ENCODE measurements at places on chromosomes 13 and 19. TPM values are rescaled to one million over a fixed set of nuclear protein-coding genes. Genes with fewer than 3 reads are reported as not detected.

GRCh38 chr19:18433015-18433691 is 4.8 kb downstream of the ISYNA1 start:
- no peak overlapping the region for H3K4me3 ChIP-seq
- H3K27me3 ChIP-seq: peaks cover 2% of the 10 kb centered on the region
- no peak for DNase-seq
- no peaks in the 10 kb centered on the region for H3K4me1 ChIP-seq
- no peak overlapping the region for H3K27ac ChIP-seq

- H3K4me1 ChIP-seq: no peaks in the 10 kb centered on the region
- H3K27me3 ChIP-seq: no peaks in the 10 kb centered on the region
Observed at GRCh38 chr19:51784922-51785690, 9.9 kb upstream of the FPR3 start.

DNA sequence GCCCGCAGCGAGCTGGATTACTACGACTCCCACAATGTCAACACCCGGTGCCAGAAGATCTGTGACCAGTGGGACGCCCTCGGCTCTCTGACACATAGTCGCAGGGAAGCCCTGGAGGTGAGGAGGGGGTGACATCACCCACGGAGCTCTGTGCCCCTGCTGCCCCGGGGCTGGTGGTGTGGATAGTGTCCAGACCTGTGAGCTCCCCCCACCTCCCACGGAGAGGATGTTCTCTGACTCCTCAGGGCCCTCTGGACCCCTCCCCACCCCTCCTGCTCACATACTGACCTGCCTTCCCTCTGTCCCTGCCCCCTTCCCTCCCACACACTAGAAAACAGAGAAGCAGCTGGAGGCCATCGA is 20.7 kb downstream of the CAPN12 start:
- no peak for DNase-seq
- no peak overlapping the region for H3K27ac ChIP-seq
- H3K4me1 ChIP-seq: peaks cover 11% of the 10 kb centered on the region
- H3K36me3 ChIP-seq: peaks cover 16% of the 10 kb centered on the region

Gene LRRC63
- 0.17 TPM for total RNA-seq

DNA sequence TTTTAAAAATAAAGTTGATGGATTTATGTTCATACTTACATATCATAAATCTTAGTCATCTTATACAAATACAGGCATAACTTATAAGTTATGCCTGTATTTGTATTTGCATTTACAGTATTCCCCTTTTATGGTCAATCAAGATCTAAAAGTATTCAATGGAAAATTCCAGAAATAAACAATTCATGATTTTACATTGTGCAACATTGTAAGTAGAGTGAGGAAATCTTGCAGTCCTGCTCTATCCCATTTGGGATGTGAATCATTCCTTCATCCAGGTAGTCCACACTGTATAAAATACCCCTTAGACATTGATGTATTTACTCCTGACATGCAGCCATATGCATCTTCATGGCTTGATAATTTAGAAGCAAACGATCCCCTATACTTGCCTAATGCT is 795.3 kb downstream of the SLITRK1 start:
- no peaks in the 10 kb centered on the region for H3K27me3 ChIP-seq
- H3K4me3 ChIP-seq: no peak overlapping the region

Gene PRR20E
- total RNA-seq: not detected

DNA sequence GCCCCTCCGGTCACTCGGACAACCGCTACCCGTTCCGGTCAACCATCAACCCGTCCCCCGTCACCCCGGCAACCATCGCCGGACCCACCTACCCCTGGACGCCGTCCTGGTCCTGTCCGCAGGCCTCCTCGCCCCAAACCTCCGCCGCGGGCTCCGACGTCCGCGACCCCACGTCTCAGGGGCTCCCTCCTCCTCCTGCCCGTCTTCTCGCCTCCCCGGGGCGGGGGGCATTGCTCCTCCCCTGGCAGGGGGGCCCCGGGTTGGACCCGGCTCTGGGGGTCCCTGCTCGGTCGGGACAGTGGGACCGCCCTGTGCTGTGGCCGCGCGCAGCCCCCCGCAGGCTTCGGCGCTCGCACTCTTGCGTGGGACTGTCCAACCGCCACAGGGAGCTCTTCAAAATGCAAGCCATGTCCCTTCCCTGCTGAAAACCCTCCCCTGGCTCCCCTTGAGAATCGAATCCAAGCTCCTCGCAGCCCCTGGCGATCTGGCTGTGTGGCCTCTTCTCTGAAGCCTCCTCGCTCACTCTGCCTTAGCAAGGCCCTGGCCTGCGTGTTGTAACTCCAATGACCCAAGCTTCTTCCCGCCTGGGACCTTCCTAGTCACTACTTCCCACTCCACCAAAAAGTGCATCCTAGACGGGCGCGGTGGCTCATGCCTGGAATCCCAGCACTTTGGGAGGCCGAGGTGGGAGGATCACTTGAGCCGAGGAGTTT is 8.4 kb downstream of the EPHX3 start:
- no peak for DNase-seq
- H3K36me3 ChIP-seq: no peaks in the 10 kb centered on the region
- H3K27me3 ChIP-seq: peaks cover 25% of the 10 kb centered on the region
- no peak overlapping the region for H3K27ac ChIP-seq
- peaks cover 6% of the 10 kb centered on the region for H3K4me1 ChIP-seq
- H3K4me3 ChIP-seq: peak overlapping the region; percentile 83

- H3K27me3 ChIP-seq: peaks cover 3% of the 10 kb centered on the region
- DNase-seq: no peak
- H3K4me1 ChIP-seq: peaks cover 35% of the 10 kb centered on the region
- no peaks in the 10 kb centered on the region for H3K36me3 ChIP-seq
- H3K27ac ChIP-seq: no peak overlapping the region
Observed at GRCh38 chr13:30049692-30050091, 199.3 kb upstream of the UBL3 start.

Gene APC2
- total RNA-seq: 0.17 TPM

Gene MUC16
- not detected for total RNA-seq

DNA sequence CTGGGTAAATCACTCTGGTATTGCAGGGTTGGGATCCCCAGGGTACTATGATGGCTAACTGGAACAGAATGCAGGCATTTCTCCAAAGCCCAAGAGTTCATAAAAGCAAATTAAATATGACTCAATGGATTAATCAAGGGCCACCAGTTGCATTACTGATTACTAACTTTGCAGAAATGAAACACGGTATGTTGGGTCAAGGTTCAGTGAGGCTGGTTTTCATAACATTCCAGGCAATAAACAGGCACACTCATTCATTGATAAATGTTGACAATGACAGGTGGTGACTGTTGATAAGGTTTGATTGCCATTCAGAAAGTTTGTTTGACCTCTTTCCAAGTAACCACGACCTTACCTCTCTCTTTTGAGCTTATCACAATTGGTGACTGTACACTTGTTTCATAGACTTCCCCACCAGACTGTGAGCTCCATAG is 506 bp upstream of the AP1M1 start:
- H3K27me3 ChIP-seq: no peaks in the 10 kb centered on the region
- peak overlapping the region; percentile 95 for H3K27ac ChIP-seq
- H3K4me3 ChIP-seq: peak overlapping the region; percentile 95
- H3K4me1 ChIP-seq: peaks cover 45% of the 10 kb centered on the region

- H3K4me1 ChIP-seq: no peaks in the 10 kb centered on the region
- no peak overlapping the region for H3K4me3 ChIP-seq
- no peaks in the 10 kb centered on the region for H3K36me3 ChIP-seq
- no peak overlapping the region for H3K27ac ChIP-seq
- DNase-seq: no peak
- H3K27me3 ChIP-seq: no peaks in the 10 kb centered on the region
Observed at GRCh38 chr13:31327182-31327860, 127.5 kb downstream of the B3GLCT start.

DNA sequence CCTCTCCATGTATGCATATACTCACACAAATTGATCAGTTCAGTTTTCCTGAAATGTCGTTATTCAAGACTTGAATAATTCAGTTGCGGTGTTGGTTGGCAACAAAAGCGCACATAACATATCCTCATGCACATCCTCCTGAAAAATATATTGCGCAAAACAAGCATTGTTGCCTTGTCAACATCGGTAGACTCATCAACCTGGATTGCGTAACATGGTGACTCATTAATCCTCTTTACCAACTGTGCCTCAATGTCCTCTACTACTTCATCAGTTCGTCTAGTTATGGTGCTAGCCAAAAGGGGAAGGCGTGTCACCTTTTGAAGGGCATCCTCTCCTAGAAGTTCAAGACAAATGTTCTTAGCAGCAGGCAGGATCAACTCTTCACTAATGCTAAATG is 357.7 kb downstream of the LMO7 start:
- H3K27ac ChIP-seq: no peak overlapping the region
- H3K27me3 ChIP-seq: no peaks in the 10 kb centered on the region
- H3K4me1 ChIP-seq: no peaks in the 10 kb centered on the region
- DNase-seq: no peak
- no peak overlapping the region for H3K4me3 ChIP-seq

Gene LIM2
- total RNA-seq: not detected

Gene STK11
- total RNA-seq: 71.3 TPM

Gene TYROBP
- total RNA-seq: not detected

GRCh38 chr13:112768795-112769481 is 79.1 kb downstream of the ATP11A start:
- no peak for DNase-seq
- H3K27me3 ChIP-seq: no peaks in the 10 kb centered on the region
- H3K27ac ChIP-seq: peak overlapping the region; percentile 31
- H3K36me3 ChIP-seq: peaks cover 10% of the 10 kb centered on the region
- no peak overlapping the region for H3K4me3 ChIP-seq
- H3K4me1 ChIP-seq: peaks cover 20% of the 10 kb centered on the region

Gene F7
- not detected for total RNA-seq

GRCh38 chr19:41299755-41300089 is 10.2 kb upstream of the CCDC97 start:
- H3K36me3 ChIP-seq: peaks cover 70% of the 10 kb centered on the region
- H3K4me3 ChIP-seq: no peak overlapping the region
- no peak for DNase-seq
- peaks cover 92% of the 10 kb centered on the region for H3K4me1 ChIP-seq
- no peaks in the 10 kb centered on the region for H3K27me3 ChIP-seq

Gene ZSCAN1
- not detected for total RNA-seq

Gene CPB2
- total RNA-seq: not detected

GRCh38 chr13:44155422-44156293 is 218.0 kb upstream of the SERP2 start:
- no peak for DNase-seq
- no peak overlapping the region for H3K27ac ChIP-seq
- no peaks in the 10 kb centered on the region for H3K27me3 ChIP-seq
- H3K36me3 ChIP-seq: no peaks in the 10 kb centered on the region

DNA sequence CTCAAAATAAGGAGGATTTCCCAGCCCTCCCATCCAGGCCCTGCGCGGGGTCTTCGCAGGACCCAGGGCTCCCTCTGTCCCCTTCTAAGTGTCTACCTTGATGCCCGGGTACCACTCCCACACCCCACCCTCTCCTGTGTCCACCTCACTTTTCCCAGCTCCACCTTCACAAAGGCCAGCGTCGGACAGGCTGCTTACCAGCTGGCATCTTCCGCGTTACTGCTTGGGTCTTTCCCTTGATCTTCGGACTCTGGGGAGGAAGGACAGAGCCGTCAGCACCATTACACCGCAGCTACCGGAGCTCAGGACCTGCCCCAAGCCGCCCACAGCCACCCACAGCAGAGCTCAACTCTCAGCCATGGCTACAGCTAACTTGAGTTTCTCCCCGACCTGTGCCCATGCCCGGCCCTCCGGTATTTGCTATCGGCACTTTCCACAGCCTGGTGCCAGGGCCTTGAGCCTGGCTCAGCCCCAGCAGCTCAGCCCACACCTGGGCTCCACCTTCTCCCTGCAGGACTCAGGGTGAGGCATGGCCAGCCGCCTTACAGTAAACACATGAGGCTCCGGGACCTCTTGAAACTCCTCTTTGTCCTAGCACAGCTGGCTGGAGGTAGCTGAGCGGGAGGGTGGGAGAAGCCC is 3.8 kb downstream of the C13orf46 start:
- no peak for DNase-seq
- H3K4me1 ChIP-seq: no peaks in the 10 kb centered on the region
- H3K27ac ChIP-seq: no peak overlapping the region
- peaks cover 10% of the 10 kb centered on the region for H3K36me3 ChIP-seq
- no peak overlapping the region for H3K4me3 ChIP-seq
- H3K27me3 ChIP-seq: no peaks in the 10 kb centered on the region

DNA sequence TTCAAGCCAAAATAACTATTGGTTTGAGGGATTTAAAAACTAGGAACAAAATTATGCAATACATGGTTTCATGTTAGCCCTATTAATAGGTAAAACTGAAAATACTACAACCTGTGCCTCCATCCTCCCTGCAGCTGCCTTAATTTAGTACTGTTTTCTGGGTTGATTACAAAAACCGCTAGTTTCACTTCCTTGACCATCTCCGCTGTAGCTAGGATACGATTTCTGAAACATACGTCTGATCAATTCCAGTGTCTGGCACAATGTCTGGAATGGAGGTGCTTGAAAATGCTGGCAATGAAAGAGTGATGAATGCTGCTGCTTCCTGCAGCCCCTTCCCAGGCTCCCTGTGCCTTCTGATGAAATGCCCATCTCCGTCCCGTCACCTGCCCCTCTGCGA is 273.5 kb downstream of the SHISA2 start:
- H3K4me3 ChIP-seq: no peak overlapping the region
- peaks cover 6% of the 10 kb centered on the region for H3K4me1 ChIP-seq
- peaks cover 5% of the 10 kb centered on the region for H3K27me3 ChIP-seq
- DNase-seq: no peak

Gene ZNF253
- 7.8 TPM for total RNA-seq

GRCh38 chr19:39655613-39656012 is at the start of gene LGALS16:
TSS of gene LGALS16 (plus strand) at chr19:39655913. CDS start at chr19:39655962, 49 bp downstream.
- peaks cover 14% of the 10 kb centered on the region for H3K27me3 ChIP-seq
- H3K4me1 ChIP-seq: no peaks in the 10 kb centered on the region
- no peak within 1 kb of the TSS for H3K27ac ChIP-seq
- no peak for DNase-seq

Gene FGF21
- total RNA-seq: not detected

Gene ZNF446
- total RNA-seq: 6.6 TPM

DNA sequence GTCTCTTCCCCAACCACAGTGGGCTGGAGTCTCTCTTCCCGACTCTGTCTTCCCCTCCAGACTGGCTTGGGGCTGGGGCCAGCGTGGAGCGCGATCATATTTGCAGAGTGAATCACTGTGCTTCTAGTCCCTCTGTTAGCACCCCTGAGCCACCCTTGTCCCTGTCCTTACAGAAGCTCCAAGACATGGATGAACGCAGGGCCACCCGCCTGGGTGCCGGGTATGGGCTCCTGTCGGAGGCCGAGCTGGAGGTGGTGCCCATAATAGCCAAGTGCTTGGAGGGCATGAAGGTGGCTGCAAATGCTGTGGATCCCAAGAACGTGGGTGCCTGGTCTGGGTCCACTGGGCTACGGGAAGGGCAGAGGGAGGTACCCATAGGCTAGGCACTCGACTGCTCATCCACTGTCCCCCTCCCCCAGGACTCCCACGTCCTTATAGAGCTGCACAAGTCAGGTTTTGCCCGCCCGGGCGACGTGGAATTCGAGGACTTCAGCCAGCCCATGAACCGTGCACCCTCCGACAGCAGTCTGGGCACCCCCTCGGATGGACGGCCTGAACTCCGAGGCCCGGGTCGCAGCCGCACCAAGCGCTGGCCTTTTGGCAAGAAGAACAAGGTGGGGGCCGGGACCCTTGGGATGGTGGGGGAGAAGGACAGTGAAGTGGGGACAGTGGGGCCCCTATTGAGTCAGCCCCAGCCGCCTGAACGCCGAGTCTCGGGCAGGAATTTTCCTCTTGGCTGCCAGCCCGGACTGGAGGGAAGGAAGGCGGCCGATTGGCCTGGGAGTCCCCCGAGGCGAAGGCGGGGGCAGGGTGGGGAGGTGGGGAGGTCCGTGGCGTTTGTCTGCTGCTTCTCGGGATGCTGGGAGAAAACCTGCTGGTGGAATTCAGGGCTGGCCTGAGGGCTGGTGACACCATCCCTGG is 5.2 kb downstream of the TRIP10 start:
- peaks cover 44% of the 10 kb centered on the region for H3K36me3 ChIP-seq
- no peak for DNase-seq
- no peak overlapping the region for H3K4me3 ChIP-seq
- no peak overlapping the region for H3K27ac ChIP-seq
- peaks cover 12% of the 10 kb centered on the region for H3K4me1 ChIP-seq

- no peak overlapping the region for H3K4me3 ChIP-seq
- peaks cover under 1% of the 10 kb centered on the region for H3K4me1 ChIP-seq
- H3K27ac ChIP-seq: no peak overlapping the region
Observed at GRCh38 chr19:12752056-12752781, 628 bp downstream of the BEST2 start.

Measured in activated T-helper 1 cell treated with anti-CD3 and anti-CD28 coated beads, Interleukin-12 subunit alpha, Interleukin-12 subunit beta, Interleukin-2, Interleukin-4 antibody, amounts not matched to agents 30 ng/mL and 10 ng/mL and 1 ng/mL, durations not matched to agents 14 hours and 24 hours and 36 hours (primary cell).